ENCODE measurements at places on chromosomes 16 and 17.

DNA sequence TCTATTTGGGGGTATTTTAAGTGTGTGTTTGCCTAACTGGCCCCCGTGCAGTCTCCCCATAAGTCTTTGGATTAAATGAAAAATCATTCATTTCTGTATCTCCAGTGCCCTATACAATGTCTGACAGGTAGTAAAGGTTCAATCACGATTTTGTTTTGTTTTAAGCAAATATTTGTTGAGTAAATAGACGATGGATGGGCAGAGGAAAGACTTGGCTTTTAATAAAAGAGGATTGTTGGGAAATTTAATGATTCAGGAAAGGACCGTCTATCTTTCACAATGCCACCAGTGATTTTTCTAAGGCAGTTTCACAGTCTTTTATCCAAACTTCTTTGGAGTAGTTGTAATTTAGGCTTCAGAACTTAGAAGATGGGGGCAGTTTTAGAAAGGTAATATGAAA, 636.6 kb upstream of the GOT2 start:
- DNase-seq: no peak

DNA sequence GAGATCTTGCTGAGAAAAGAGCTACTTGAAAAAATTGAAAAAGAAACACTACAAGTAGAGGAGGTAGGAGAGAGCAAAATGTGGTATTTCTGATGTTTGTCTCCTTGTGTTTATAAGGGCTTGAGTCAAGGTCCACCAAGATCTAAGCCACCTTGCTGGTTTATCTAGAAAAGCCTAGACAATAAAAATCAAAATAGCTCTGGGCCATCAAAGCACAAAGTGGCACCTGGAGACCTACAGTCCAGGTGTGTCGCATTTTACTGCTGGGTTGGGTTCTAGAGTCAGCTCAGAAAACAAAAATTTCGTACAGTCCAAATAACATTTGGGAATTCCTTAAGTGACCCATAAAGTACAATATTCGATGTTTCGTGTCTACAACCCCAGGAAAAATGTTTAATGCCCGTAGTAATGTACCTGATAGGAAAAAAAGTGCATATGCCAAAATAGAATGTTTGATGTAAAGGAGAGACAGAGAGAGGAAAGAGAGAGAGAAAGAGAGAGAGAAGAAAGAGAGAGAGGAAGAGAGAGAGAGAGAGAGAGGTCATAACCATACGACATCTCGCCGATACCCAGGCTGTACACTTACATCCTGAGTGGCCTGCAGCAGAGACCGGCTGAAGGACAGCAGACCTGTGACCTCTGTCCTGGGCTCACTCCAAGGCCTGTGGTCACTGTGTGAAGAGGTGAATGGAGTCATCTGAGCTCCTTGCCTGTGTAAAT, 27.1 kb downstream of the PRSS54 start:
- DNase-seq: no peak

- DNase-seq: no peak
Measured at GRCh38 chr16:11100239-11100750, 155.7 kb downstream of the SOCS1 start.

GRCh38 chr16:56608876-56609462, 585 bp downstream of the MT2A start:
- peak; percentile 6 for DNase-seq

GRCh38 chr16:88867581-88868246, 1.3 kb upstream of the PABPN1L start:
- no peak for DNase-seq

GRCh38 chr17:66564992-66565465, 262.6 kb downstream of the PRKCA start:
- no peak for DNase-seq

DNA sequence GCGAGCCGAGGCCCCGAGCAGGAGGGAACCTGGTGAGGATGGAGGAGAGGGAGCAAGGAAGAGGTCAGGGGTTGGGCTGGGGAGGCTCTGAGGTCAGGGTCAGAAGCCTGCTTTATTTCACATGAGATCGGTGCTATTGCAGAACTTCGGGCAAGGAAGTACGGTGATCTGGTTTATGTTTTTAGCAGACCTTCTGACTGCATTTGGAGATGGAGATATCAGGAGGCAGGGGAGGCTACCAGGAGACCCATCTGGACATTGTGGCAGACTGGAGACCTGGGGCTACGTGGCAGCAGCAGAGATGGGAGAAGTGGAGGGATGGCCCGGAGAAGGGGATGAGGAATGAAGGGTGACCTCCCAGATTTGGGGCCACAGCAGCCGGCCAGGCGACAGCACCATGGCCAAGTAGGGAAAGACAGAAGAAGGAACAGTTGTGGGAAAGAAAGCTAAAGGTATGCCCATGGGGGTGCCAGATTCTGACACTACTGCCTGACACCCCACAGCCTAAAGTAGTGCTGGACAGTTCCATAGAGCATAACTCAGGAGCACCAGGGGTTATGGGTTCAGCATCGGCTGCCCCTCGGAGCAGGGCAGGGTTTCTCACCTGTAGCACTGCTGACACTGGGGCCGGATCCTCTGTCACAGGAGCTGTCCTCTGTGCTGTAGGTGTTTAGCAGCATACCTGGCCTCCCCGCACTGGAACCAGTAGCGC, 7.4 kb downstream of the CACNG4 start:
- no peak for DNase-seq

DNA sequence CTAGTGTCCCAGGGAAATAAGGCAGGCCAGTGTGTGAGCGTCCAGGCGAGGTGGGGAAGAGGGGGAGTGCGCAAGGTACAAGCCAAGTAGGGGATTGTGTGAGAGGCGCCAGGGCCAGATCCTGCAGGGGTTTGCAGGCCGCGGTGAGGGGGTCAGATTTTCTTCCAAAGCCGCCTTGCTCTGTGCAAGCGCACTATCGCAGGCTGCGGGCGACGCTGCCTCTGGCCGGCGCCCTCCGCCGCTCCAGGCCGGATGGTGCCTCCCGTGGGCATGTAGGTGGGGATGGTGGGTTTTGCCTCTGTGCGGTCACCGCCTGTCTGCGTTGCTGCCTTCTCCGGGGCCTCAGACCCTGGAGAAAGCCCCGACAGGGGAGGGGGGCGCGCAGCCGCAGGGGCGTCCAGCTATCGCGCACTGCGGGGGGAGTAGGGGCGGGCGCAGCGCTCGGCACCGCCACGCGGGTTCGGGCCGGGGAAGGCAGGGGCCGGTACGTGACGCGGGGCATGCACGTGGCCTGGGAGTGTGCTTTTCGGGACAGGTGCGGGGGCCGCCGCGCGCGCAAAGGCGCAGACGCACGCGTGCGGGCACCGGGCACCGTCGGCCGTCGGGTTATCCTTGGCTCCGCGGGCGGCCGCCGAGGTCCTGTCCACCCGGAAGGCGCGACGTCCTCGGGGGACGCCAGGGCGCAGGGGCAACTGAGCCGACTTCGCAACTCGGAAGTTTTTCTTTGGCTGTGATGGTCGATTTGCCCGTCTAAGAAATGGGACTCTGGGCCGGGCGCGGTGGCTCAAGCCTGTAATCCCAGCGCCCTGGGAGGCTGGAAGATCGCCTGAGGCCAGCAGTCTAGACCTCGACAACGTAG, 1.1 kb upstream of the HAPSTR1 start:
- no peak for DNase-seq

- no peak for DNase-seq
Measured at GRCh38 chr17:542943-543342, 171.7 kb downstream of the VPS53 start.

- DNase-seq: no peak
Measured at GRCh38 chr16:23640615-23640930, 537 bp downstream of the PALB2 start.

GRCh38 chr17:28940675-28941074, 10.6 kb downstream of the PHF12 start:
- DNase-seq: peak; percentile 25

GRCh38 chr17:57295526-57296023, 39.3 kb downstream of the MSI2 start:
- DNase-seq: no peak

DNA sequence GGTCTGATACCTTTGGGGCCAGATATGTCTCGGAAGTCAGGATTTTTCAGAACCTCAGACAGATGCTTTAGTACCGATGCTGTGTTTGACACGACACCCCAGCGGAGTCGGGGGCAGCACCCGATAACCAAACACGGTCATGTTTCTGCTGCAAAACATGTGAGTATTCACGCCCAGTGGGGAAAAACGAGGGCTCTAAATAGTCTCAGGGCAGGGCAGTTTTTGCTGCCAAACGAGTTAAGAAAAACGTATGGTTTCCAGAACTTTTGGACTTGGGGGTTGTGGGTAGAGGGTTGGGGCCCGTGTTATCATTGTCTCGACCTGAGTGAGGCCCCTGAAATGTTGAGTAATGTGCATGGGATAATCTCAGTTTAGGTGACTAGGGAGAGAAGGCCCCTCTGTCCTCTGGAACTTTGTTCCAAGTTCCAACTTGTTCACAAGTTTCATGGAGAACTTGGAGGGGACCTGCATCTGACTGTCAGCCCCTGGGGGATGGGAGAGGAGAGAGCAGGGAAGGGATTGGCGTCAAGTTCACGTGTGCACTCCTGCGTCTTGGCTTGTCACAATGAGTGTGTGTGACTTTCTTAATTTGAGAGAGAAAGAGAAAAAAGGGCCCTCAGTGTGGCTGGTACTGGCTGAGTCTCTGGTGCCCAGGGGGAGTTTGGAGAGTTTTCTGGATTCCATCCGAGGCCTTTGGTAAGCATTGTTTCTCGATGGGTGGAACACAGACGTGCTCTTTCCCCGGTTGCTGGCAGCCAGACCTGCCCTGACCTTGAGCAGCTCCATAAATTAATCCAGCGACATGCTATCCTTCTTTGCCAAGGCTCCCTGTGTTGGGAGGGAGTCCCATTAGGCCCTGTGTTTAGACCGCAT, 83.9 kb upstream of the CIBAR2 start:
- DNase-seq: no peak

- no peak for DNase-seq
Measured at GRCh38 chr17:72989074-72989610, 103.3 kb downstream of the SLC39A11 start.

GRCh38 chr17:37485938-37486570, 3.6 kb upstream of the DUSP14 start:
- DNase-seq: no peak

DNA sequence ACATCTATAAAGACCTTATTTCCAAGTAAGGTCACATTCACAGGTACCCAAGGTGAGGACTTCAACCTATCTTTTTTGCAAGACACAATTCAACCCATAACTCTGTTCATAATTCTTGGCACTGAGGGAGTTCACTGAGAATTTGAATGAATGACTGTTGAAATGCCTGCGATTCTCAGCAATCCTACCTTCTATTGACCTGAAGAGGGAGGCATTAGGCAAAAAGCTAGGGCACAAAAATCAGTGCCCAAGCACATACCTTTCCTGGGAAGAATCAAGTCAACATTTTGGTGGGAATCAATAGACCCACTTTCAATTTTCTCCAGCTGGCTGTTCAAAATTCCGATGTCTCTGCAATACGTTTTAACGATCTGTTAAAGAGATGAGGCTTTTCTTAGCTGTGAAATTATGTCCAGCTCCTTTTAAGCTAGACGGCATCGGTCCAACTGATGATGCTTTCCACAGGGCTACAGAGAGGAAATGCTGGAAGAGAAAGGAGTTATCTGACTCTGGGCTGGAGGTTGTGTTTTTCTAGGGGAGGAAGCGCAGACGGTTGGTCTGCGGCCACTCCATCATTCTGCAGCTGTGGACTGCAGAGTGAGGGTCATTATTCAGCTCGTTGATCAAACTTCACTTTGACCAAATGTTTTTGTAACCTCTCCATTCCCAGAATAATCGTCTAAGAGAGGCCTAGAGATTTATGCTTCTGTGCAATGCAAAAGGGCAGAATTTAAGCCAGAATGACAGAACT, 25.2 kb downstream of the BCO1 start:
- DNase-seq: no peak

DNA sequence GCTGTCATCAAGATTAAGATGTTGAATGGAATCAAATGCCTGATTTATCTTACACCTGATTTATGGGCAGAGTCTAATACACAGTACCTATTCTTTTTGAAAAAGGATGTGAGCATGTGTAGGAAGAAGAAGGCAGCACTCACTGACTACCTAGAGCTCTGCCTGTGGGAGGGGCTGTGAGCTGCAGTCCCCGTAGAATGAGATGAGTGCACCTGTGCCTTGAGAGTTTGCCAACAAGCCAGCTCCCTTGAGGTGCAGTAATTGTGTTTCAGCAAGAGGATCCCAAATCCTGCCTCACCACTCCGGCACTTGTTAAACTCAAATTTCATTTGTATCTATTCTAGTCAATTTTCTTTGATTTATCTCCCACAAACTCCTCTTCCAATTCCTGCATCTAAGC, 46.0 kb downstream of the CDH11 start:
- no peak for DNase-seq

GRCh38 chr17:74296548-74296936, 22.5 kb downstream of the DNAI2 start:
- no peak for DNase-seq

DNA sequence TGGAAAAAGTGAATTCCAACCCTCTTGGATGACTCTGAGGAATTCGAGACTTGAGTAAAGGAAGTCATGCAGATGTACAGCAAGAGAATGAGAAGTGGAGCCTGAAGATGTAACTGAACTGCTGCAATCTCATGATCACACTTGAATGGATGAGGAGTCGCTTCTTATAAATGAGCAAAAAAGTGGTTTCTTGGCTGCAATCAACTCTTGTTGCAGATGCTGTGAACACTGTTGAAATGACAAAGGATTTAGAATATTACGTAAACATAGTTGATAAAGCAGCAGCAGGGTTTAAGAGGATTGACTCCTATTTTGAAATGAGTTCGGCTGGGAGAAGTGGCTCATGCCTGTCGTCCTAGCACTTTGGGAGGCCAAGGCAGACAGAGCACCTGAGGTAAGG, 25.5 kb downstream of the ASPA start:
- no peak for DNase-seq

GRCh38 chr17:31721291-31722025, 137.6 kb downstream of the COPRS start:
- DNase-seq: no peak

DNA sequence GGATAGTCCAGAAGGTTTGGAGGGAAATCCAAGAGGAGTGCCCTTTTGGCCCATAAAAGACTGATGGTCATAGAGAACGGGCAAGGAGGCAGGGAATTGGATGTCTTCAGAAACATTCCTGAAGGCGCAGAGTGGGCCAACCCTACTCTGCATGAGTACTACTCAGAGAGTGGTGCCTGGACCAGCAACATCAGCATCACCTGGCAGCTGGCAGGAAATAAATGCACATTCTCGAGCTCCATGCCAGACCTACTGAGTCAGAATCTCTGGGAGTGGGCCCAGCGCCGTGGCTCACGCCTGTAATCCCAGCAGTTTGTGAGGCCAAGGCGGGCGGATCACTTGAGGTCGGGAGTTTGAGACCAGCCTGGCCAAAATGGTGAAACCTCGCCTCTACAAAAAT, 27.1 kb upstream of the SLC39A11 start:
- DNase-seq: no peak
